NK-92 treated with Interleukin-12 subunit alpha and Interleukin-12 subunit beta, amount 100 ng/mL, for 24 hours (cell line): ENCODE measurements at places on chromosomes 5 and 9.
A peak's percentile ranks its signal among the peaks of the same experiment; 100 is the strongest.

DNA sequence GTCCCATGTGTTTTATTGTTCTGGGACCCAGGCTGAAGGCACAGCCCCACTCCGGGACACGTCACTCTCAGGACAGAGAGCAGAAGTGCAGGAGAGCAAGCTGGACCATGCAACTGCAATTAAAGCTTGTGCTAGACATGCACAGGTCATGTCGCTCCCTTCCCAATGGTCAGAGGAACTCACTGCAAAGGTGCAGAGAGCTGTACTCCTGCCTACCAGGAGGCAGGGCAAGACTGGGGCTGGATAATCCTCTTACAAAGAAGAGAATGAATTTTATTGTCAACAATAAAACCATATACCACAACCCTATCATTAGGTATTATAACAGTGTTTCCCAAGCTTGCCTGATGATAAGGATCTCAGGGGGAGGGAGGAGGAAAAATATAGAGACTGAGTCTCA, 74.0 kb upstream of the NEK6 start:
- no peak for DNase-seq

DNA sequence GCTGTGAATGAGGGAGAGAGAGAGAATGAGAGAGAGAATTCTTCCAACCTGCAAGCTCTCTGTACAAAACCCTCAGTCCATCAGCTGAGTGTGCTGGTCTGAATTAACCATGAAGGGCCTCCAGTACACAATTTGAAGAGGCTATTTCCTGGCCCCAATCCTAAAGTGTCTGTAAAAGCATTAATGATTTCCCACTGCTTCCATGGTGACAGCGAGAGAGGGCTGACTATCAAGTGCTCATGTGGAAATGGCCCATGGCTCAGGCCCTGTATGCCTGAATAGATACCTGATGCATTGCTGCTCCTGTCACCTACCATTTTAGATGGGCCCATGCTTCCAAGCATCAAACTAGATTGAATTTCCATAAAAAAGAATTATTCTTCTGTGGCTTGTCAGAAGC, 592.4 kb downstream of the KIF4B start:
- DNase-seq = no peak

DNA sequence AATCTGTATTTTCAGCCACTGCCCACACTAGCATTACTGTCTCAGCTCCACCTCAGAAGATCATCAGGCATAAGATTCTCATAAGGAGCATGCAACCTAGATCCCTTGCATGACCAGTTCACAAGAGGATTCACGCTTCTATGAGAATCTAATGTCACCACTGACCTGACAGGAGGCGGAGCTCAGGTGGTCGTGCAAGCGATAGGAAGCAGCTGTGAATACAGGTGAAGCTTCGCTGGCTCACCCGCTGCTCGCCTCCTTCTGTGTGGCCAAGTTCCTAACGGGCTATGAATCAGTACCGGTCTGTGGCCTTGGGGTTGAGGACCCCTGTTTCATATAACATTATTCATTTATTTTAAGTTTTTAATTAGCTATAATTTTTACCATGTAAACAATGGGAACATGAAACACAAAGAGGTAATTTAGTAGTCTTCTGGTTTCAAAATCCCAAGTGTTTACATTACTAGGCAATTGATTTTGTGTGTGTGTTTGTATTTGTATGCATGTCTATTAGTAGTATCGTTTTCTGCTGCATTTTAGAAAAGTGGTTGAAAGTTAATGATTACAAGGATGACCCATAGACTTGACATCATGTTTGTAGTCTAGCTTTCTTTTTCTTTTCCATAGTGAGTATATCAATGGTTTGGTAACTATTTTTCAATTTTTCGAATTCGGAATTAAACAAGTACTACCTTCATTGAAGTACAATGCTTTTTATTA, 159.4 kb downstream of the TENT4A start:
- no peak for DNase-seq

GRCh38 chr9:33166231-33167083, 679 bp downstream of the B4GALT1 start:
- peak; percentile 47 for DNase-seq

DNA sequence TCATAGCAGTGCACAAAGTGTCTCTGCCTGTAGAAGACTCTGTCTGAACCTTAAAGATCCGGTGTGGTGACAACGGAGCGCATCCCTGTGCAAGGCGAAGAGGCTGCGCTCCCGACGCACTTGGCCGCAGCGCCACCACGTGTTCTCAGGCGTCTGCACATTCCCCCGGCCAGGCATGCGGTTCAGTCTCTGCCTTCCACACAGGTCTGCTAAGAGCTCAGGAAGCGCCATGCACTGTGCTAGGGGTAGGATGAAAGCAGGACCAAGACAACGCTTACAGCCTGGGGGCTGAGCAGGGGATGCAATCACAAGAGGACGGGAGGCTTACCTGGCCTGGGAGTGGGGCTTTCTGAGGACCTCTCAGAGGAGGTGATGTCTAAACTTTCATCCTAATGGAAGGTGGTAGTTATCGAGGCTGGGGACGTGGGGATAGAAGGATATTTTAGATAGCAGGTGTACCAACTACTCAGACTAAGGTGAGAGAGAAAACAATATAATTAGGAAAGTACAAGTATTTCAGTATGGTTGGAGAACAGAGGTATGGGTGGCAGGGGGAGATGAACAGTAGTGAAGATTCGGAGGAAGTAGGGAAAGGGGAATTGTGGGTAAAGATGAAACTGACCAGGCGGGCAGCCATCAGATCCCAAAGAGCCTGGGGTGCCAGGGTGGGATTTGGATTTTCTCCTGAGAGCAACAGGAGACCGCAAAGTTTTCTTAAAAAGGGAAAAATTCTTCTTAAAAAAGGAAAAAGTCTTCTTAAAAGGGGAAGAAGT, 13.3 kb downstream of the CAPSL start:
- DNase-seq = no peak

GRCh38 chr5:153813901-153814300, 224.8 kb downstream of the FAM114A2 start:
- DNase-seq = no peak

DNA sequence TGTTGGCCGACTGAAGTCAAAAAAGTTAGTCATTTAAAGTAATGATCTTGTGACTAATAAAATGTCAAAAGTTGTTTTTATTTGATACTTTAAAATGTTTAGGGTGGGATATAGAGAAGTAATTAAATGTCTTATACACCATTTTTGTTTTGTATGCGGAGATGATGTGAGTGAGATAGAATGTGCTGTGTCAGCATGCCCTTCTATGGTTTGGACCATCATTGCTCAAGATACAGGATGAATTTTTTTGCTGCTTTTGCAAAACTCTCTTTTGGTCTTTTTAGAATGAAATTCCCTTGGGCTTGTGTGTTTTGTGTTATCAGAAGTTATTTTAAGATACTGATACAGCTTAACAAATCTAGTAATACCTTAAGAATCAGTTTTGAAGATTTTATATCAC, 12.5 kb downstream of the SRFBP1 start:
- DNase-seq = no peak
